Transverse colon (tissue), 4 donors: ENCODE measurements at places on chromosomes 4 and X.

GRCh38 chr4:47122592-47123291 lies 91.4 kb downstream of the GABRB1 start:
- DNase-seq = peak; percentile 58

DNA sequence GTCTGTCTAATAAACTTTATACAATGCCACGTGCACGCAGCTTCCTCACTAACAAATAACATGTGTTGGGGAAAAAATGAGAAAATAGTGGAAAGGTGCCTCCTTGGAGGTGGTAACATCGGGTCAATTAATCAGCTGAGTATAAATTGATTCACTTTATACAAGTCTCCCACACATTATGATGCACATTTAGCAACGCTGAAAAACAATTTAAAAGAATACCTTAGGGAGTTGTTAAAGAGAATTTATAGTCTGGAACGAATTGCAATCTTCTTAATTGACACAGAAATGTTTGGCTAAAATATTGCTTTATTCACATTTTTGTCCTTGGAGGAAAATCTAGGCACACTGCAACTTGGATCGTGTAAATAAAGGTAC lies 84.2 kb downstream of the HPRT1 start:
- no peak for DNase-seq

DNA sequence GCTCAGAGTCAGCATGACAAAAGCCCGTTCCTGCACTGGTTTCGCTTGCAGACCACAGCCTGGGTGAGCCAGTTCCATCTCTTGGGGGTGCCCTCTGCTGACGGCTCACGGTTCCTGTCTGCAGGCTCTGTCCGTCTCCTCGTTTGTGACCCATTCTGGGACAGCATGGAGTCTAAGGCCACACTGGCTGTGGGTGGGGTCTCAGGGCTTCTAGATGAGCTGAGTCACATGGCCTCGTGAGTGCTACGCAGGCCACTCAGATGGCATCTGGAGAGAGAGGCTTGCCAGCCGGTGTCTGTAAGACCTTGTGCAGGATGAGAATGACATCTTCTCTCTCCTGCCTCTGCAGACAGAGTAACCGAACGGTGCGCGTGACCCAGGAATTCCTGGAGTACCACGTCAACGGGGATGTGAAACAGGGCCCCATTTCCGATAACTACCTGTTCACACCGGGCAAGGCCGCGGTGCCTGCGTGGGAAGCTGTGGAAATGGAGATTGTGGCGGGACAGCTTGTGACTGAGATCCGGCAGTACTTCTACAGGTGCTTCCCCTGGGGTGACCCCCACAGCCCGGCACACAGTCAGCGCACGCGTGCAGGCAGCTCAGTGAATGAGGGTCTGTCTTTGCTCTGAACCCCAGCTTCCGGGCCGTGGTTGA lies 31.6 kb upstream of the MRFAP1 start:
- no peak for DNase-seq

GRCh38 chr4:73220815-73221214 lies 37.8 kb downstream of the ANKRD17 start:
- DNase-seq = no peak
